ENCODE measurements at places on chromosomes 11 and 22.

GRCh38 chr22:45212992-45213751, 27.5 kb downstream of the KIAA0930 start:
- DNase-seq, result no peak

DNA sequence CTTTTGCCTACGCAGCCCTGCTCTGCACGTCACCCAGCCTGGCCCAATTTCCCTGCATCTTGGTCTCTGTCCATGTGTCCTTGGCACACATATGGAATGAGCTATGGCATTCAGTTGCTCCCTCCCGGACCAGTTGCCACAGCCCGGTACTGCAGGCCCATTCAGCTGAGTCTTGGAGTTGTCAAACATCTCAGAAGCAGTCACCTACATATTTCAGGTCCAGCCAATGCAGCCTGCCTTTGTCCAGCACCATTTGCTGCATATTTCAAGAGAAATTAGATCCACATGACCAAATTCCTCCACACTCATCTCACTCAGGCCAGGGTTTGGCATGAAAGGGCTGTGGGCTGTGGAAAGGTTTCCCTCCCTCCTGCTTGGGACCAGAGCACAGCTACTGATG, 76.8 kb downstream of the MN1 start:
- DNase-seq, result no peak

GRCh38 chr11:12284316-12285050, 92.9 kb upstream of the PARVA start:
- no peak for DNase-seq

- DNase-seq, result no peak
These were observed 27.8 kb upstream of the ELFN2 start for GRCh38 chr22:37454857-37455686.

GRCh38 chr11:78226684-78227680, 38.3 kb downstream of the USP35 start:
- DNase-seq, result no peak

GRCh38 chr11:125102510-125102909, 8.9 kb downstream of the TMEM218 start:
- DNase-seq, result no peak

DNA sequence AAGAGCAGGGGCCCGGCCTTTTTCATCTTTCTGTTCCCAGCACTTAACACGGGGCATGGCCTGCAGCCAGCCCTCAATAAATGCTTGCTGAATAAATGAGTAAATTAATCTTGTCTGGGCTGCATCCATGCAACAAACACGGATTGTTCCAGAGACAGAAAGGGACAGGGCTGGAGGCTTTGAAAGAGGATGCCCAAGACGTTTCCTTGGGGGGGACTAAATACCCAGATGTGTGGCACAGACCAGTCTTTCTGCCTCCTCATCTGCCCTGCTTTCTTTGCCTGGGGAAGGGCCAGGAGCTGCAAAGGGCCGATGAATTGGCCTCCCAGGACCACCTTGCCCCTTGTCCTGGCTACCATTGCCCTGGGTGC, 40.4 kb downstream of the SHISAL1 start:
- no peak for DNase-seq

DNA sequence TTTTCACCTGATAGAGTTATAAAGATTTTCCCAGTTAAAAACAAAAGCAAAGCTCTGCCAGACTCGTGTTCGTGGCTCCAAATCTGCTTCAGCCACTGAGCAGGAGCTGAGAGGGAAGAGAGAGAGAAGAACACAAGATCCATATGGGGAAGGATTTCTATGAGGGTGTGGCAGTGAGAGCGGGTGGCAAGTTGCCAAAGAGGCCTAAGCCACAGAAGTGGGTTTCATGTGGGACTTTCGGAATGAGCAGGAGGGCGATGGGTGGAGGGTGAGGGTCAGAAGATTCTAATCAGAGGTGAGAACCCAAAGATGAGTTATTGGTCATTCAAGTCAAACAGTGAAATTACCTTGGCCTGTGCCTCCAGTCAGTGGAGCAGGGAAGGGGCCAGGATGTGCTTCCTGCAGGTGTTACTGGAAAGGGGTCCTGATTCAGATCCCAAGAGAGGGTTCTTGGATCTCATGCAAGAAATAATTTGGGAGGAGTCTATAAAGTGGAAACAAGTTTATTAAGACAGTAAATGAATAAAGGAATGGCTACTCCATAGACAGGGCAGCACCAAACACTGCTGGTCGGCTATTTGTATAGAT, 40.5 kb upstream of the TOP3B start:
- no peak for DNase-seq

Data from NCI-H510A treated with DMSO at 0.1 percent for 48 hours (cell line).